SJCRH30 (cell line): ENCODE measurements at places on chromosomes 2 and 18. TPM values are rescaled to one million over a fixed set of nuclear protein-coding genes. Genes with fewer than 3 reads are reported as not detected.

The HTR2B gene
- total RNA-seq, result 0.15 and 0.32 TPM in 2 replicates

DNA sequence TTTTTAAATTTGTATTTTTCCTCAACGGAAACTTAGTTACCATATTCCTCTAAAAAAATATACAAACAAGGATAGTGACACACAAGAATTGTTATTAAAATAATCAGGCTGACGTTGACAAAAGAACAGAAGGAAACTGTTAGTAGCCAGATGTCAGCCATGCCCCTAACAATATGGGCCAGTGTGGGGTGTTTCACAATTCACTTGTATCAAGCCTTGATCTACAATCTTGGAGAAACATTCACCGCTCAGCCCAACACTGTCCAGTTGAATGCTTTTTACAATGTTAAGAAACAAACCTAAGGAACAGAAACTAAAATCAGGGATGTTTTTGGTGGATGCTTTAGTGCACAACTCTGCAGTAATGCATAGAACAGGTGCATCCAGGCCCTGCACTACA, 44.6 kb downstream of the TMEFF2 start:
- no peak for DNase-seq
- no peaks in the 10 kb centered on the region for H3K36me3 ChIP-seq
- H3K27me3 ChIP-seq, result no peaks in the 10 kb centered on the region
- peaks cover 72% of the 10 kb centered on the region for H3K4me1 ChIP-seq
- H3K27ac ChIP-seq, result no peak overlapping the region

DNA sequence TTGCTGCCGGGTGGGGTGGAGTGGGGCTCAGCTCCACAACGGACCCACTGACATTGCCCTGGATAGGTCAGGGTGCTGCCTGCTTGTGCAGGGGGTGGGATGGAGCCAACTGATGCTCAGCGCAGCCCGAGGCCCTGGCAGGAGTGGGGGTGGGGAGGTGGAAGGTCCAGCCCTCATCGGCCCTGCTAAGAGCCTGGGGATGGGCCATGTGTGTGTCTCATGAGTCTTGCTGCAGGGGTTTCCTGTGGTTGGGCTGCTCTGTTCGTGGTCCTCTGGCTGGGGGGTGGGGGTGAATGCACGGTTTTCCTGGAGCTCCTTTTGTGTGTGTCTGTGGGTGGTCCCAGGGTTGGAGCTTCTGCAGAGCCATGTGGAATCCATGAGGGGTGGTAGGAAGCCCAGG, 39.4 kb upstream of the GALR1 start:
- H3K27me3 ChIP-seq, result no peaks in the 10 kb centered on the region
- H3K36me3 ChIP-seq, result no peaks in the 10 kb centered on the region
- H3K4me3 ChIP-seq, result no peak overlapping the region
- no peaks in the 10 kb centered on the region for H3K4me1 ChIP-seq
- no peak overlapping the region for H3K27ac ChIP-seq

GRCh38 chr2:75025633-75026380, 67.4 kb downstream of the POLE4 start:
- H3K4me1 ChIP-seq, result peaks cover 4% of the 10 kb centered on the region; the same call in 1 of the 2 replicates
- no peaks in the 10 kb centered on the region for H3K27me3 ChIP-seq
- H3K36me3 ChIP-seq, result no peaks in the 10 kb centered on the region
- no peak overlapping the region for H3K4me3 ChIP-seq
- no peak for DNase-seq

DNA sequence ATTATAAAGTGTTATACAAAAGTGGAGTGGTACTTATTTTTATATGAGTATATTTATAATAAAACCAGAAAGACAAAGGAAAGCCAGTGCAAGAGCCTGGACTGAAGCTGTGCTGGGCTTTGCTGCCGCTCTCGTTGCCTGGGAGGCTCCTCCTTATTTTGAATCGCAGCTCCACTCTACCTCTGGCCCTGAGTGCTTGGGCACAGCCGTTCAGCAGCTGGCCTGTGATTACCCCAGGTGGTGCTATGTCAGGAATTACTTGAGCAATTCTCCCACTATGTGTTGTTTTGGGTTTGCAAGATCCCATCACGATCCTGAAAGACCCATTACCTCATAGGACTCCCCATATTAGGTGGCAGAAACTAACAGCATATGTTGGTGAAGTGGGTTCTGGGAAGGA, 53.0 kb upstream of the LCLAT1 start:
- H3K4me3 ChIP-seq, result no peak overlapping the region
- H3K27me3 ChIP-seq, result no peaks in the 10 kb centered on the region
- no peaks in the 10 kb centered on the region for H3K4me1 ChIP-seq
- DNase-seq, result no peak
- no peak overlapping the region for H3K27ac ChIP-seq

DNA sequence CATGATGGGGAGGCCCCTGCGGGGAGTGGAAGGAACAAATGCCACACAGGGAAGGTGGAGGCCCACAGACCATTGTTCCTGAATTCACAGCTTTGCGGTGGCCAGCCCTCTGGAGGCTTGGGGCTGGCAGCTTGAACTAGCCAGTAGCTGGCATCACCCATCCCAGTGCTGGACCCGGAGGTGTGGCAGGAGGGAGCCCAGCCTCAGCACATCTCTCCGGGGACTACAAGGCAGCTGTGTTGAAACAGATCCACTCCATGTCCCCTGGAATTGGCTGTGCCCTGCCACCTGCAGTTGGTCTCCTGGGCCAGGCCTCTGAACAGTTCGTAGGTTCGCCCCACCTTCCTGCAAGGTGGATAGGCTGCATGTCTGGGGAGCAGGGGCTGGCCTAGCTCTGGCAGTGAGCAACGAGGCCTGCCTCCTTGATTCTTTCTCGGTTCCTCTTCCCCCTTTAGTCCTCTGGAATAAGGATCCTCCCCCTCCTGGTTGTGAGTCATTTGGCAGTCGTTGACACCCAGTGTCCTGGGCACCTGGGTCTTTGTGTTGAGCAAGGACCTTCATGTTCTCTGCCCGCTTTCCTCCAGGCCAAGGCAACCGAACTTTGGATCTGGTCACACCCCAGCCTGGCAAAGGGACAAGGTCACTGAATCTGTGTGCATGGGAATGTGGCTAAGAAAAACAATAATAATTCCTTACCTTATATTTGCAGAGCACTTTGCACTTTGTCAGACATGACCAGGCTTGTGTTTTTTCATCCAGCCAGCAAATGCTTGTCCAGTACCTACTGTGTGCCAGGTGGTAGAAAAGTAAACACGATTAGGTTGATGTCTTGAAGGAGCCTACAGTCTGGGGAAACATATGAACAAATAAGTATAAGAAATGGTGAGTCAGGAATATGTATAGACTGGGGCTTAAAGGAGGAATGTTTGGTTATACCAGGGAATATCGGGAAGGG, 55.0 kb upstream of the MCFD2 start:
- no peak for DNase-seq
- H3K27ac ChIP-seq, result no peak overlapping the region
- H3K4me1 ChIP-seq, result no peaks in the 10 kb centered on the region
- H3K27me3 ChIP-seq, result no peaks in the 10 kb centered on the region
